CD4-positive, alpha-beta T cell treated with Interleukin-10 for 1 hour (primary cell): ENCODE measurements at places on chromosomes 1 and 21.

DNA sequence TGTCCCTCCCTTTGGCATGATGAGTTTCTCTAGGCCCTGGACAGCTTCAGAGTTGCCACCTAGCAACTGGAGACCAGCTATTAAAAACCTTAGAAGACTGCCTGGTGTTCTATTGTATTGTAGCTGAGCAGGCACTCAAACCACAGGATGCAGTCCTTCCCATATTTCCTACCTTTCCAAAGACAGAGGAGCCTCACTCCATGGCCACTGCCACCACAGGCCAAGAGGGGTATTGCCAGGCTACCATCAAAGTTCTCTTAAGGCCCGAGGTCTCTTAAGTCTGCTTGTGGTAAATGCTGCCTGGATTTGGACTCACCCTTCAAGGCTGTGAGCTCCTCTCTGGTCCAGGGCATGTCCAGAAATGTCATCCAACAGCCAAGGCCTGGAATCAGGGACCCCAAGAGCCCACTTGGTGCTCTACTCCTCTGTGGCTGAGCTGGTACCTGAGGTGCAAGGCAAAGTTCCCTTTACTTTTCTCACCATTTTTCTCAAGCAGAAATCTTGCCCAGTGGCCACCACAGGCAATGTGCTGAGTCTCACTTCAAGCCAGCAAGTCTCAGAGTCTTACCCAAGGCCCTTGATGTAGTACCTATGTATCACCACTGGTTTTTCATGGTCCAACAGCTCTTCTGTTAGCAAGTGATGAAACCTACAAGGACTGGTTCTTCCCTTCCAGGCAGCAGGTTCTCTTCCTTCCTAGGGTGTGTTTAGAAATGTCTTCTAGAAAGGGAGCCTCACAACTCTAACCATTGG is 269.4 kb downstream of the AMY1C start:
- no peak for DNase-seq

GRCh38 chr21:32378956-32379355 is 13.9 kb downstream of the URB1 start:
- no peak for DNase-seq

DNA sequence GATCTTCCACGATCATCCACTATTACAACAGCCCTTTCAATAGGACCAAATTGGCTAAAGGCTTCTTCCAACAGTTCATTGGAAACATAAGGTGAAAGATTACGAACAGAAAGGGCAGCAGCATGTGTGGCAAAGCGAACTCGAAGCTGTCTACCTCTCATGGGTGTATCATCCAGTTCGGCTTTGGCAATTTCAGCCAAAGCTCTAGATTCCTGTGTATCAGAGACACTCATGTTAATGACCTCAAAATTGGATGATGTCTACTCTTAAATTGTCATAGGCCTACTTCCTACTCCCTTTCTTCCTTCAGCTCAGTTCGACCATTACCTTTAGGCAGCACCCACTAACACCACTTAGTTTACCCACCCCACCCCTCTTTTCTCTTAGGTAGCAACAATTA is 2.2 kb downstream of the SFPQ start:
- DNase-seq, result no peak

- DNase-seq, result no peak
Measured at GRCh38 chr1:27571439-27572018, 32.4 kb downstream of the AHDC1 start.

- DNase-seq, result no peak
Measured at GRCh38 chr1:207027206-207027777, 5.3 kb downstream of the C1orf116 start.

- no peak for DNase-seq
Measured at GRCh38 chr1:906600-907420, 16.9 kb upstream of the SAMD11 start.

- peak; percentile 31 for DNase-seq
Measured at GRCh38 chr1:24849672-24850295, 80.3 kb downstream of the RUNX3 start.

GRCh38 chr1:199272628-199273086 is 633.8 kb downstream of the PTPRC start:
- DNase-seq, result no peak

DNA sequence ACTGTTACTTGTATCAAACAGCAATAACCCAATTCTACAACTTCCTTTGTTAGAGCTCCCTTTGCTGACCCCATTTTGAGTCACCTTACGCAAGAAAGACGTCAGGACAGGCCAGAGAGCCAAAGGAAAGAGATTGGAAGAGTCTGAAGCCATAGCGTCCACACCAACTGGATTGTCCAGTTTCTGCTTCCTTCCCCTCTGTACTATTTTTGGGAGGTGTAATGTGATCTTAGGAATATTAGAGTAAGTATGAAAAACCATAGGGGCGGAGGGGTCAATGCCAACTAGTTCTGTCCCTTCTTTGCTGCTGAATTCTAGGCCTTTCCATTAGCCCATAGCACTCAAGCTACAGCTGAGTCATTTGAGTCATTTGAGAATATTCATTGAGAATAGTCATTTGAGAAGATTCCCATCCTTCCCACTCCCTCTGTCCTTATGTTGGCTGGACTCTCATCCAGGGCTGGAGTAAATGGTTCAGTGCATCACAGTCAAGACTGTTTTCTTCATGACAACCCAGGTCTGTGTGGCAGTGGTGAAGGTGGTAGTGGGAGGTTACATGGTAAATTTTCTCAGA is 14.8 kb upstream of the NFIA start:
- no peak for DNase-seq

- DNase-seq, result peak; percentile 36
Measured at GRCh38 chr21:37219761-37220432, 47.2 kb downstream of the VPS26C start.

GRCh38 chr21:33114276-33114675 is 44.3 kb downstream of the OLIG1 start:
- DNase-seq, result no peak

GRCh38 chr1:155297384-155297783 is 3.9 kb downstream of the PKLR start:
- DNase-seq, result no peak

DNA sequence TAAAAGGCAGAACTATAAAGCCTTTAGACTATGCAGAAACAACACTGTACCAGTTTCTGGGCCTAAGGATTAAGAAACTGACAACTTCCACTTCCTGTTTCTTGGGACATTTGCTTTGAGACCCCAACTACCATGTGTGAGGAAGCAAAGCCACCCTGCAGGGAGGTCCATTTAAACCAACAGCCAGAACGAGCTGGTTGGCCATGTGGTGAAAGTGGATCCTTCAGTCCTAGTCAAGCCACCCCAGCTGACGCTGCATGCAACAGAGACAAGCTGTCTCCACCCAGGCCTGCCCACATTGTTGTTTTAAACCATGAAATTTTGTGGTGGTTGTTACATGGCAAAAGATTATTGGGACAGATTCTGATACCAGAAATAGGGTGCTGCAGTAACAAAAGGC is 31.8 kb upstream of the SLFNL1 start:
- no peak for DNase-seq

DNA sequence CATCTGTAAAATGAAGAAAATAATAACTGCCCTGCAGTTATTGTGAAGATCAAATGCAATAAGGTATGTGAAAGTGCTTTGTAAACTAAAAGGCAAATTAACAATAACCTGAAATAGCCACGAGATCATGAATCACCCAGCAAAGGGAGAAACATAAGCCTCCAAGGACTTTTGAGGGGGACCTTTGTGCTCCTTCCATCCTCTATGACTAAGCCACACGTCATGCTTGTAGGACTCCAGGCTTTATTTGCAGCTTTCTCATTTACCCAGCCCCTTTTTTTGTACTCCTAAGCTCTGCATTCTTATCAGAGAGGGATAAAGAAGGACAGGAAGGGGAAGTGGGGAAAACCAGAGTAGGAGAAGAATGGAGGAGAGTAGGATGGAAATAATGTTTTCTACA is 115.1 kb downstream of the PROX1 start:
- no peak for DNase-seq

DNA sequence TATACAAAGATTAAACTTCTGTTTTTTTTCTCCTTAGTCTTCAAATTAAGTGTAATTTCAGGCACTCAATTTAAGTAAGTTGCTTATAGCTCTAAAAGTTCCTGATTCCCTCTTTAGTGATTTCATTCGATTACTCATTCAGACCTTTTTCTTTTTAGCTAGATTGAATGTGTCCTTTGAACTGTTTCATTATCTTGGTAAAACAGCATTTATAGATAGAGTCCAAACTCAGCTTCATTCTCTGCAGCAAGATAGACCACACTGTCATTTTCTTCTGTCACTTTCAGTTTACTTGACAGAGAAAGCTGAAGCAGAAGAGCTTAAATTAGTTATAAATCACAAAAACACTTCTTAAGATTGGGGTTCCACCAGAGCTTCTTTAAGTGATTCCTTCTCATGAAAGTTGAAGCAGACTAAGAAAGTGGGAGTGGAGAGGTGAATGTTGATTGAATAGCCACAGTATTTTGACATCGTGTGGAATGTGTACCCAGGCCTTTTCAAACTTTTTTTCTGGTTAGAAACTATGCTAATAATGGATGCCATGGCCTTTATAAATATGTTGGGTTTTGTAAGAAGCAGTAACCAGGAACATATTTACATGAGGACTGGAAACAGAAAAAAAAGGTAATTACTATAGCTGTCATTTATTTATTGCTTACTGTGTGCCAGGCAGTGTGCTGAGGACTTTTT is 52.2 kb downstream of the ZBTB40 start:
- no peak for DNase-seq

DNA sequence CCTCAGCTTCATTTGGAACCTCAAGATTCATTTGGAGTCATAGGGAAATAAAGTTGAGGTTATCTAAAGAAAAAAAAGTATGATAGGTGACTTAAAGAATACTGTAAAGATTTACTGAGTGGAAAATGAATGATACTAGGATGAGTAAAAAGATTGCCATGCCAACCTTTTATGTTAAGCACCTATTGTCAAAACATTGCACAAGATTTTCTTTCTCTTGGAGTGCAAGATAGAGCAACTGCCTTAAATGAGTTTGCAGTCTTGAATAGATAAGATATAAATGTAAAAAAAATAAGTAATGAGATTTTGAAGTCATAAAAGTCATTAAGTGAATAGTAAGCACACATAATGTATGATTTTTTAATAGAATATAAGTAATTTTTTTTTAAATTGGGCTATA is 5.1 kb upstream of the ANGPTL1 start:
- DNase-seq, result no peak

GRCh38 chr1:115652236-115652788 is 10.5 kb downstream of the VANGL1 start:
- no peak for DNase-seq

DNA sequence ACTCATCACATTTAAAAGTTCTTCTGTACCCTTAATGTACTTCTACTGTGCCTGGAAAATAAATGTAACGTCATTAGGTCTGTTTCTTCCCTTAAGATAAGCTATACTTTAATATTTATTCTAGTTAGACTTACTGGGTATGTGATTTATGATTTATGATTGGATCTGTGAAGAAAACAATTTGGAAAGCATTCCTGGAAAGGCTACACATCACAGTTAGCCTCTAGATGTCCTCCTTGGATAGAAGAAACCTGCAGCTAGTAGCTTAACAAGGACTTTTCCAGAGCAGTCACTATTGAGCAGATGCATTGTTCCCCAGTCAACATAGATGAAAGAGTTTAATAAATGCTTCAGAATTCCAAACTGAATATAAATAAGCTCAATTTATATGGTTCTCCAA is 22.2 kb upstream of the ABL2 start:
- peak; percentile 21 for DNase-seq

DNA sequence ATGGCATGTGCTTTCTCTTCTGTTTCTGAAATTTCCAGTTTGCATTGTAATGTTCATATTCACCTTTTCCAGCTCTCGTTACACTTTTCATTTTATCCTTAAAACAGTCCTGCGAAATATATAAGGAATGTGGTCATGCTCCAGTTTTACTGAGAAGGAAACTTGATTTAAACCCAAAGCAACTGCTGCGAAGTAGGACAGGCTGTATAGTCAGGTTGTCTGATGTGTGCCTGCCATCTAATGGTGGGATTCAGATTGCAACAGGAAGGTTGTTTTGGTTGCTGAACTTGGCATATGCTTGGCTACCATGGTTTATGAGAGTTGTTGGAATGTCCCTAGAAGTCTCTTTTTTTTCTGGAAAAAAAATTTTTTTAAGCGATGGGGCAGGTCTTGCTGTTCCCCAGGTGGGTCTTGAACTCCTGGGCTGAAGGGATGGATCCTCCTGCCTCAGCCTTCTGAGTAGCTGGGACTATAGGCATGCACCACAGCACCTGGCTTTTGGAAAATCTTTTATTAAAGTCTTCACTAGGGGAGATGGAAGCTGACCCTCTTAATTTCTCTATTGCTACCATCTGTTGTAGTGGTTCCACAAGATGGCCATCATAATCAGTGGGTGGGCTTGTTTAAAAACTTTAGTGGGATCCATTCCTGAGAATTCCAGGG is 86.9 kb downstream of the UCK2 start:
- peak; percentile 80 for DNase-seq

DNA sequence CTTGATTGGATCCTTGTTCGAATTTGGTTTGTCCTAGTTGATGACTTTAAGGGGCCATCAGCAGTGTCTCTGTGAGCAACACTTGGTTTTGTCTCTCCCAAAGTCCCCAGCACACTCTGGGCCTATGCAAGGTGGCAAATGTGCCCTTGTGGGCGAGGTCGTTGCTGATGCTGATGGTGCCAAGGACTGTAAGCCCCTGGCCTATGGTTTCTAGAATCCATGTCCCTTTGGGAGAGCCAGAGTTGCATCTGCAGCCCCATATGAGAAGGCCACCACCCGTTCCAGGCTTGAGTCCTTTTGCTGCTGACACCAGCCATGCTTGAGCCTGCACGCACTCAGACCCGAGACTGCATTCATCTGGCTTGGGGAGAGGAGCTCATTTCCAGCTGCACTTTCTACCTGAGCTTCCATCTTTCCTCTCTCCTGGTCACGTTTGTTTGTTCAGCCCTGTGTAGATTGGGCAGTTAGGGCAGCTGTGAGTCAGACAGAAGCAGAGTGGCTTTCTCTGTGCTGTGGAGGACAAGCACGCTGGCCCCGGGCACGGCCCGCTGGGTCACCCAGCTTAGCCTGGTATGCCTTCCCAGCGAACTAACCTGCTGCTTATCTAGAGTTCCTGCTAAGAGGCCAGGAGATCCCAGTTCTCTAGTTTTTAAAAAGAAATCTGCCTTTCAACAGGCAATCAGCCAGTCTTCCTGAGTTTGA is 52.1 kb upstream of the CSF3R start:
- no peak for DNase-seq
